CMK (cell line): ENCODE measurements at places on chromosomes 4 and X.

- no peak for DNase-seq
These were observed 2.2 kb downstream of the SLITRK4 start for GRCh38 chrX:143633461-143634308.

- DNase-seq, result no peak
These were observed 74.0 kb downstream of the ATG4A start for GRCh38 chrX:108165383-108166111.

GRCh38 chr4:88697588-88698329, at the start of gene NAP1L5:
TSS of gene NAP1L5 (minus strand) at chr4:88697829. CDS start at chr4:88697754, 75 bp downstream.
- peak; percentile 36 for DNase-seq

GRCh38 chr4:102640669-102641068, 120.1 kb downstream of the MANBA start:
- no peak for DNase-seq

GRCh38 chr4:179225594-179225993, 1783.4 kb upstream of the AGA start:
- DNase-seq, result no peak

- DNase-seq, result no peak
These were observed 44.5 kb downstream of the SCFD2 start for GRCh38 chr4:53321151-53321983.

- DNase-seq, result no peak
These were observed 41.4 kb upstream of the MAGEA4 start for GRCh38 chrX:151871244-151871643.

GRCh38 chr4:20422398-20422797, 170.7 kb downstream of the SLIT2 start:
- no peak for DNase-seq

GRCh38 chr4:170591076-170591475, 501.3 kb upstream of the AADAT start:
- DNase-seq, result no peak

GRCh38 chr4:82388405-82388804, 14.6 kb upstream of the HNRNPD start:
- no peak for DNase-seq

DNA sequence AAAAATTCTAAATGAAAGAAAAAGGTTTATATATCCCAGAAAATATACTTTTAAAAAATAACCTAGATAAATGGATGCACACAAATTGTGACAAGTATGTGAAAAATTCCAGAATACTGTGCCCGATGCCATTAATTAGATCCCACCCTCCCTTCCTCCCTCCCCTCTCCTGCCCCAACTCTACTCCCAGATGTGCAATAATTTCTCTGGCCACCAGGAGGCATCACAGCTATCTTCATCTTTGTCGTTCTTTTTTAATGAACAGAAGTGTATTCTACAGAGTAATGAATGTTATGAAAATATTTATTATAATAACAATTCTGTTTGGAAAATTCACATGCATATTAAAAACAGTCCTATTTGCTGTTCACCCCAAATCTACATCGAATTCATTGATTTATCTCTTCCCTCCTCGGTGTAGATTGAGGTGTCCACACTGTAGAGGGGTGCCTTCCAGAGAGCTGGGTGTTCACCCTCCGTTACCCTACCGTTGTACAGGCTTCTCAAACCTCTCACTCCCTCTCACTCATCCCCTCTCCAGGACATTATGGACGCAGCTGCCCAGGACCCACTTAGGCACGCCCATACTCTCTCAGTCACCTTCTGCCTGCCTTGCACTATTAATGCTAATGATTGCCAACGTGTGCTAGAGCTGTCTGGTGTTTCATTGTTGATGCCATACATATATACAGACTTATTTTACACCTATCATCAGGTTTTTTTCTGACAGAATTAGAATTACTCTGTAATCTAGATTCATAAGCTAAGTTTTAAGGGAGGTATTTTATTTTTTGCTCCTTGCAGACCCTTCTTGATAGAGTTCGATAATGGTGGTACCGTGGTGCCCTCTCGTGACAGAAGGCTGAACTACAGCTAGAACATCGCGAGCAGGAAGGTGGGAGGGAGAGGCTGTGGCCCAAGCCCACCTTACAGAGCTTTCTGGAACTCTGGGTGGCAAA, 14.1 kb downstream of the RAB40AL start:
- peak; percentile 21 for DNase-seq

DNA sequence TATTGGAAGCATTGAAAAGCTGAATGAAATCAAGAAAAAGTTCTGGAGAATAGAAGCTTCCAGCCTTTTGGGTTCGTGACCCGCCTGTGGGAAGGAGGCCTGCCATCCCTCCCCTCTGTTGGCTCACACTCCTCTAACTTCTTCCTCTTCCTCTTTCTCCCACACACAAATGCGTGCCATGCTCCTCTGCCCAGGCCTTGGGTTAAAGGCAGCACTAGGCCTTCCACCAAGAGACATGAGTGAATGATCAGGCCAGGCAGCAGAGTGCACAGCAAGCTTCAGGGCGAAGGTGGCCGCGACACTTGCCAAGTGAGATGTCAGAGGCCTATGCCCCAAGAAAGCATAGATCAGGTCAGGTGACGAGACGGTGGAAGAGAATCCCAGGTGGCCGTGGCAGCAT, 38.4 kb downstream of the FAM193A start:
- no peak for DNase-seq

GRCh38 chr4:123980736-123981300, 584.2 kb downstream of the SPRY1 start:
- no peak for DNase-seq

- DNase-seq, result no peak
These were observed 77.6 kb downstream of the MXRA5 start for GRCh38 chrX:3268829-3269228.

- no peak for DNase-seq
These were observed 66.0 kb upstream of the RLIM start for GRCh38 chrX:74680391-74680790.

- no peak for DNase-seq
These were observed 22.1 kb downstream of the NELFA start for GRCh38 chr4:1986578-1987210.
